ENCODE measurements at places on chromosomes 13 and 19. TPM values are rescaled to one million over a fixed set of nuclear protein-coding genes. Genes with fewer than 3 reads are reported as not detected.

SLC5A5 gene
- 2.6 TPM for total RNA-seq

ZNF8 gene
- total RNA-seq = 13.1 TPM

KIR2DL4 gene
- not detected for total RNA-seq

TLE6 gene
- 0.30 TPM for total RNA-seq

MAMSTR gene
- 2.1 TPM for total RNA-seq

DNA sequence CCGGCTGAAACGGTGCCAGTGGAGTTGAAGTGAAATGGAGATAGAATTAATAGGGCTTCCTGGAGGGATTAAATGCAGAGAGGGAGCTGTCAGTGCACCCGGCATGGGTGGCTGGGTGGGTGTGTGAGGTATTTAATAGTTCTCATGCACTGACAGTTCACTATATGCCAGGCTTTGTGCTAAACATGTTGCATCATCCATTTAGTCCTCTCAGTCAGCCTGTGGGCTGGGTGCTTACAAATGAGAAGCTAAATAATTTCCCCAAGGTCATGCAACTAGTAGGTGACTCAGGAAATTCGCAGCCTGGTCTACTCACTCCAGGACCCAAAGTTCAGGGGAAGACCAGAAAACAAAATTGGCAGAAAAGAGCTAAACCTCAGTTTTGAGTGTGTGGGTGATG is 63.5 kb upstream of the SPATA13 start:
- no peaks in the 10 kb centered on the region for H3K27me3 ChIP-seq
- no peak for DNase-seq
- no peak overlapping the region for H3K4me3 ChIP-seq
- H3K36me3 ChIP-seq = no peaks in the 10 kb centered on the region

DNA sequence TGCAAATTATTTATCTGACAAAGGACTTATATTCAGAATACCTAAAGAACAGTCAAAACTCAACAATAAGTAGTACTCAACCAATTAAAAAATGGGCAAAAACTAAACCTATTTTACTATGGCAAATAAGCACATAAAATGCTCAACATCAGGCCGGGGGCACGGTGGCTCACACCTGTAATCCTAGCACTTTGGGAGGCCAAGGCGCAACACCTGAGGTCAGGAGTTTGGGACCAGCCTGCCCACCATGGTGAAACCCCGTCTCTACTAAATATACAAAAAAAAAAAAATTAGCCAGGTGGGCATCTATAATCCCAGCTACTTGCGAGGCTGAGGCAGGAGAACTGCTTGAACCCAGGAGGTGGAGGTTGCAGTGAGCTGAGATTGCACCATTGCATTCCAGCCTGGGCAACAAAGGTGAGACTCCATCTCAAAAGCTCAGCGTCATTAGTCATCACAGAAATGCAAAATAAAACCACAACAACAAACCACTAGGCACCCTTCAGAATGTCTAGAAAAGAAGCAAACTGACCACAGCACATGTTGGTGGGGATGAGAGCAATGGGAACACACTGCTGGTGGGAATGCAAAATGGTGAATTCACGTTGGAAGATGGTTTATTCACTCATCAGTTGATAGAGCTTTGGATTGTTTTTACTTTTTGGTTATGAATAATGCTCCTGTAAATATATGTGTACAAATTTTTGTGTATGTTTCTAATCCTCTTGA is 180.6 kb upstream of the SOX1 start:
- H3K27me3 ChIP-seq = peaks cover 11% of the 10 kb centered on the region
- H3K36me3 ChIP-seq = peaks cover 13% of the 10 kb centered on the region
- H3K4me3 ChIP-seq = no peak overlapping the region
- H3K27ac ChIP-seq = no peak overlapping the region

DNA sequence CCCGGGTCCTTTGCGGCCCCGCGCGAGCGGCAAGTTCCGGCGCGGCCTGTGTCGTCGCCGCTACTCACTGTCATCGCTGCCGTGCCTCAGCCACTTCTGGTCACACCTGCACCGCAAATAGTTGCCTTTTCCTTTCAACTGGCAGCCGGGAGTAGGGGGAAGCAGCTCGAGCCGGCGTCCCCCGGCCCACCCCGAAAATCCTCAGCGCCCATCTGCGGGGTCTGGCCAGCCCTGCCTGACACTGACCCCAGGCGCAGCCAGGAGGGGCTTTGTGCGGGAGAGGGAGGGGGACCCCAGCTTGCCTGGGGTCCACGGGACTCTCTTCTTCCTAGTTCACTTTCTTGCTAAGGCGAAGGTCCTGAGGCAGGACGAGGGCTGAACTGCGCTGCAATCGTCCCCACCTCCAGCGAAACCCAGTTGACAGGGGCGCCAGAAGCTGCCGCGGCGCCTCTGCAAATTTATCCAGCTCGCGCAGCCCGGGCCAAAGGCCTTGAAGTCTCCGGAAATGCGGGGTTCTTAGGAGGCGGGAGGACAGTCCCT is 1.7 kb downstream of the PDX1 start:
- peaks cover 41% of the 10 kb centered on the region for H3K4me1 ChIP-seq
- H3K4me3 ChIP-seq = peak overlapping the region; percentile 61
- H3K27ac ChIP-seq = no peak overlapping the region
- H3K27me3 ChIP-seq = peaks cover 63% of the 10 kb centered on the region
- DNase-seq = no peak
